ENCODE measurements at places on chromosomes 11 and 22. TPM values are rescaled to one million over a fixed set of nuclear protein-coding genes. Genes with fewer than 3 reads are reported as not detected.

DNA sequence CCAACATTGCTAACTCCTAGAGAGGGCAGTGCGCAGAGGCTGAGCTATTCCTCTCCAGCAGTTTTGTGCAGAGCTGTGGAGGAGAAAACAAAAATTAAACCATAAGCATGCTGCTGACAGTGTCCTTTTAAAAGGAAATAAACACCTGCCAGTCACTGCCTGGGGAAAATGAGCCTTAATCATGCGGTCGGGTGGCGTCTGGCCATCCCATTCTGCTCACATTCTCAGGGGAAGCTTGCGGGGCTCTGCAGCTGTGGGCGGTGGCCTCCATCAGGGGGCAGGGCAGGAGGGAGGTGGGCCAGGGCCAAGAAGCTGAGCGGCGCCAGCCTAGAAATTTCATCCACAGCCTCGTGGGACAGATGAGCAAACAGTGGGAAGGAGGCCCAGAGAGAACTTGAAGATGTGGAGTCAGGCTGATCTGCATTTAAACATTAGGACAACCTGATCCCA is 71.0 kb upstream of the TP53I11 start:
- no peak for DNase-seq

- DNase-seq: no peak
Observed at GRCh38 chr11:9825315-9825714, 161.4 kb downstream of the SWAP70 start.

Gene FXYD6
- 0.11 TPM for total RNA-seq

Gene OR8A1
- not detected for total RNA-seq

Gene CHRDL2
- total RNA-seq: not detected
